GOT3 (cell line): ENCODE measurements at places on chromosomes 3 and 15.

GRCh38 chr15:55241186-55241585, 44.4 kb upstream of the RSL24D1 start:
- DNase-seq, result no peak

- no peak for DNase-seq
These were observed 3.4 kb downstream of the TSC22D2 start for GRCh38 chr3:150411546-150411945.

DNA sequence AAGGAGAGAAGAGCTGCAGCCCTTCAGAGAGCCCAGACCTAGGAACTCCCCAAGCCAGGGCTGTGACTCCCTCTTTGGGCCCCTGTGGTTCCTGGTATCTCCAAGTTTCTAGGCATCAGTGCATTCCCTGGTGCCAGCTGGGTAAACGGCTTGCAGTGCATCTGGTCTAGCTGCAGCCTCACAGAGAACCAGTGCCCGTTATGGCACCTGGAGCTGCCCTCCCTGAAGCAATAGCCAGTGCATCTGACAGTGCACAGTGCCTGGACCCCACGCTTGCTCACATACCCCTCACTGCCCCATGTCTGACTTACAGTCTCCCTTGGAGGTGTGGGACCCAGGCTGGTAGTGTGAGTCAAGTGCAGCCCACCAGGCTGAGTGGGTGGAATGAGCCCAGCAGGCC, 52.1 kb downstream of the LSAMP start:
- DNase-seq, result no peak

- no peak for DNase-seq
These were observed 41.4 kb upstream of the BSN start for GRCh38 chr3:49512781-49513355.

GRCh38 chr15:65095011-65095746, 18.6 kb downstream of the KBTBD13 start:
- DNase-seq, result no peak

- no peak for DNase-seq
These were observed 385.8 kb downstream of the LPP start for GRCh38 chr3:188539631-188540194.

DNA sequence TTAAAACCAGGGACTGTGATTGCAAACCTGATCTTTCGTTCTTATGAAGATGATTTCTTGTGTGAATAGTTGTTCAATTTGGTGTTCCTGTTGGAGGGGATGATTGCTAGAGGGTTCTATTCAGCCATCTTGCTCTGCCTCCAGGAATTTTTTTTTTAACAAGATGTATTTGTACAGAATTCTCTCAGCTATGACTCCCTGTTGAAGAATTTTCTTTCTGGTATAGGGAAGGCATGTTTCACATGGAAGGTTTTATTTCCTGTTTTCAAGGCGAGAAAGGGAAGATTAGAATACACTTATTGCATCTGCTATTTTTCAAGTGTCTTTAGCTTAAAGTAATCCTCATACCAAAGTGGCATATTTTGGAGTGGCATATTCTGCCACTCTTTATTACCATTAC, 5.6 kb upstream of the LRRC34 start:
- no peak for DNase-seq

DNA sequence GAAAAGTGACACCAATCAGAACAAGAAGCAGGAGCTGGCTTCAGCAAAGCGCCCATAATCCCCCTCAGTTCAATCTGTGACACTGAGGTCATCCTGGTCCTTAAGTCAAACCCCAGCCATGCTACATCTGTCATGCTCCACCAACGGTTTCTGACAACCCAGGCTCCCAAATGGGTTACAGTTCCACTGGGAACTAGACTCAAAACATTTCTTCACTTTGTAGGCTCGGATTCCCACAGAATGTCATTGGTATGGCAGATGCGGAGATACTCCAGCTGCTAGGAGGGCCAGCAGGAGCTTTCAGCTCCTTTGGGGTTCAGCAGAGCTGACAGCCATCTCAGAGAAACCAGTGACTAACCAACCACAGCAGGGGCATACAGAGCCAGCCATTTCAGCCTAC, 48.9 kb downstream of the SUMF1 start:
- no peak for DNase-seq

DNA sequence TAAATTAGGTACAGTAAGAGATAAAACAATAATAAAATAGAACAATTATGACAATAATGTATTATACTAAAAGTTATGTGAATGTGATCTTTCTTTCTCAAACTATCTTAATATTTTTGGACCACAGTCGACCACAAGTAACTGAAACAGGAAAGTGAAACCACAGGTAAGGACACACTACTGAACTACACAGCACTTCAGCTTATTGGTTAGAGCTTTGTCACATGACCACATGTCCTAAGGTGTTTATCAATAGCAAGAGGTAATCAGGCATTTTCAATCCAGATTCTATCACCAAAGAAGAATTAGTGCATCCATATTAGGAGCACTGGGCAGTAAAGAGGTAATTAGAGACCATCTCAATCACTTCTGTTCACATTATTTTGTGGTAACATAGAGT, 392.8 kb downstream of the RSL24D1 start:
- DNase-seq, result no peak

GRCh38 chr15:91952216-91952615, 98.7 kb downstream of the SLCO3A1 start:
- no peak for DNase-seq

GRCh38 chr3:25495726-25496253, 67.7 kb downstream of the RARB start:
- no peak for DNase-seq

DNA sequence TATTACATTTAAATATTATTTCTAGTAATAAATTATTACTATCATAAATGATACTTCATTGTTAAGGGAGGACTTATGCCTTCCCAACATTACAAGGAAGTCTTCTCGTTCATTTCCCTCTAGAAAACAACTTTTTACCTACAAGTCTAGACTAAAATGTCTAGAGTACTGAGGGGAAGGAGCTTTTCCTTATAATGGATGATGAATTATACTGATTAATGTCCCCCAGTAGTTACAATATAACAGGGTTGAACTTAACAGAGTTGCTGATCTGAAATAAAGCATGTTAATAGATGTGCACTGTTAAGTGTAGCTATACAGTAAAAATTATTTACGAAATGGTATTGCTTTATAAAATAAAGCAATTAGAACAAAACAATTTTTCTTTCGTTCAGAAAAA, 2.7 kb upstream of the MNS1 start:
- DNase-seq, result no peak

DNA sequence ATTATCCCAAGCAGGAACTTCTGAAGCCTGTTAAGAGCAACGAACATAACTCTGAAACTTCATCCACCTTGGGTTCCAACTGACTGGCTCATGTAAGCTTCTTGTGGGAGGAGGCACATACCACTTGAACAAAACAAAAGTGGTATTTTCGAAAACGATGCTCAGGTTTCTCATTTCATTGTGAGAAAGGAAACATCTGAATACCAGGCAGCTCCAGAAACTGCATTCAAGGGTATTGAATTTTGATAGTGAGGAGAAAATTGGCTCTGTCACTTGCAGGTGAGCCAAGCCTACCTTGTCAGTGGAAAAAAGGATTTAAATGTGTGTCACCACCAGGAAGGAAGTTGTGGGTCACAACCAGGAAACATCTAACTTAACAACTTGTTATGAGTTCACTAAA, 218.1 kb upstream of the SATB1 start:
- no peak for DNase-seq

GRCh38 chr15:86266896-86267484, 187.3 kb downstream of the AGBL1 start:
- no peak for DNase-seq

GRCh38 chr3:126659915-126660886, 5.3 kb upstream of the TXNRD3 start:
- no peak for DNase-seq

DNA sequence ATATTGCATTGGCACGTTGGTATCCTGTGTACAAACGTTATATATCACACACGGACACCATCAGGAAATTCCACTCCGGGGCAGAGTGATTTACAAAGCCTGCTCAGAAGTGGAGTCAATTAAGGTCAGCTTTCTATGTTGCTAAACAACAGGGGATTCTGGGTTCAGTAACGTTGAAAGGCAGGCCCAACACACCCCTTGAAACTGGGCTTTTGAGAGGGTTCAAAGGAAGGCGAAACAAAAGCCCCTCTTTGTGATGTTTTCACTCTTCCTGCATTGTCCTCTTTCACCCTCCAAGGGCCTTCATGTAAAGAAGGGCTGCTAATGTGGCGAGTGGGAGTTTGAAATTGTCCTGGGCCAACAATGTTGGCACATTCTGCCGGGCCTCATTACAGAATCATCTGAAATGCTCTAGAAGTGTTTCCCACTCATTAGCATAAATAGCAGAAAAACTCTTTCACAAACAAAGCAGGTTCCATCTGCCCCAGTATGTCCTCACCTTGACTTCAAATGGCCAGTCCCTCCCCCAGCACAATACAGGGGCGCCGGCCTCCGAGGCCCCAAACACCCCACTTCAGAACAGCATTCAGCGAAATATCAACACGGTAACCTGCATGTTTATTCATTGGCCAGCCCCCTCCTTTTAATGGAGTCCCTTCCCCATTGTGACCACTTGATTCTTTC, 76.4 kb downstream of the HES1 start:
- DNase-seq, result no peak

GRCh38 chr3:45572755-45573154, 21.8 kb upstream of the LIMD1 start:
- no peak for DNase-seq

- no peak for DNase-seq
These were observed 21.1 kb downstream of the DZIP3 start for GRCh38 chr3:108610651-108611050.

- no peak for DNase-seq
These were observed 426.4 kb downstream of the NLGN1 start for GRCh38 chr3:173823911-173824460.
